ENCODE measurements at places on chromosomes 1 and 21. TPM values are rescaled to one million over a fixed set of nuclear protein-coding genes. Genes with fewer than 3 reads are reported as not detected.

Gene ICOSLG
- polyA plus RNA-seq: 2.5 TPM

GRCh38 chr1:79040424-79041082 lies 34.0 kb upstream of the ADGRL4 start:
- DNase-seq: no peak

Gene SLC41A1
- 3.1 TPM for polyA plus RNA-seq

DNA sequence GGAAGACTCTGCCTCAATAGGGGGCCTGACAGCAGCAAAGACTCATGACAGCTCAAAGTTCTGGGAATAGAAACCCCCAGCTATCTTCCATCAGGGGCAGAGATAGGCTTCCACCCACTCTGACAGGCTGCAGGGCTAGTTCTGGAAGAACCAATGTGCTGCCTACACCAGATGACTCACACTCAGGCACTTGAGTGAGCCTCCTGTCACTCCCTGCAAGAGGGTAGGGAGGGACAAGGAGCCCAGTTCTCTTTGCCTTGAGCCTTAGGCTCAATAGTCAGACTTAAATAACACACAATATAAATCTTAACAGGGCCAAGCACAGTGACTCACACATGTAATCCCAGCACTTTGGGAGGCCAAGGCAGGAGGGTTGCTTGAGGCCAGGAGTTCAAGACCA lies 386.4 kb downstream of the HHAT start:
- no peak for DNase-seq

- DNase-seq: no peak
Observed at GRCh38 chr1:200081969-200082245, 54.4 kb downstream of the NR5A2 start.

Gene CFHR4
- polyA plus RNA-seq: not detected

Gene OR2G2
- not detected for polyA plus RNA-seq

GRCh38 chr1:54835970-54836369 lies 34.8 kb upstream of the TTC22 start:
- DNase-seq: no peak

- DNase-seq: no peak
Observed at GRCh38 chr1:13667691-13668090, 32.3 kb upstream of the PRDM2 start.

DNA sequence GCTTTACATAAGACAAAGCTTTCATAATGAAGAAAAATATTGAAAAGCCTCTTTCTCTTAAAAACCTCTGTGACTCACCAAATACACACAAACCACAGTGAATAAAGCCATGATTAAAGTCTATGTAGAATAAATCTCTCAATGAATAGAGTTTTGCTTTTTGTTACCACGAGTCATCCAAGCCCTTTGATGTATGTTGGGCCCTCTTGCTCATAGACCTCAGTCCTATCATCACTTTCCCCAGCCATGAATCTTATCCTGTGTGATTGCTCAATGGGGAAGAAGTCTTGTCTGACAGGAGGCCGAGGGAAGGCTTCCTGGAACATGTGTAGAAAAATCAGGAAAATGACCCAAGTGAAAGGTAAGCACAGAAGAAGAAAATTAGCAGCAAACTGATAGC lies 60.8 kb downstream of the NGF start:
- DNase-seq: no peak

GRCh38 chr1:181743878-181744312 lies 260.6 kb downstream of the CACNA1E start:
- no peak for DNase-seq

Gene GJA8
- polyA plus RNA-seq: not detected

- no peak for DNase-seq
Observed at GRCh38 chr1:18901147-18901951, 1.0 kb downstream of the ALDH4A1 start.

- DNase-seq: no peak
Observed at GRCh38 chr1:53944469-53945182, 873 bp downstream of the IFT25 start.

Gene PTPN14
- 0.54 TPM for polyA plus RNA-seq

- DNase-seq: peak; percentile 73
Observed at GRCh38 chr1:226738421-226738994, 574 bp downstream of the ITPKB start.

All from small intestine (tissue), 16 donors.